ENCODE measurements at places on chromosomes 7 and 10.
A peak's percentile ranks its signal among the peaks of the same experiment; 100 is the strongest.

DNA sequence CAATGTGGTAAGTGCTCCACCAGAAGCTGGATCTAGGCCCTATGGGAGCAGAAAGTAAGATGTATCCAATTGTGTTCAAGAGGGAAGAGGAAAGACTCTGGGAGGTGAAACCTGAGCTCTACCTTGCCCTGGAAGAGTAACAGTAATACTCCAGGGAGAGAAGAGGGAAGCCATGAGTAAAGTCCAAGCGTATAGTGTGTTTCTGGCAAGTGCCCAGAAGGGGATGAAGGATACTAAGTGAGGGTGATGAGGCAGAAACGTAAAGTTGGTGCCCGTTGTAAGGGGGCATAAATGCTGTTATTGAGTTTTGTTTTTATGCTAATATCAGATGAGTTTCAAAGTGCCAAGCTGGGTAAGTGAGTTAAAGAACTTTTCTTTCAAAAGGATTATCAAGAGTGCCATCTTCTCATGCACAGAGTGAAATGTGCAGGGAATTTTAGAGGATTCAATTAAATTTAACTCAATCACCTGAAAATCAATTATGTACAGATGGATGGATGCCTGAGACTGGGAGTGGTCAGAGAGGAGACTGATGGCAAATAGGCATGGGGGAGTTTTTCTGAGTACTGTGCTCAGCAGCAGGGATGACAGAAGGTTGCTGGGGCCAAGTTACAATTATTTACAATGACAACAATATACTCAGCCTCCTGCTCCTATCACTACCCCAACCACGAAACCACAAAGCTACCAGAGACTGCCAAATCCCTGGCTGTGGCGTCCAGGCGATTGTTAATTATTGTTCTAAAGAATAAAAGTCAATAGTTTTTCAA, 123.3 kb upstream of the LAMB4 start:
- DNase-seq: peak; percentile 46

GRCh38 chr10:105010411-105011121, 369.5 kb downstream of the SORCS3 start:
- DNase-seq: no peak

DNA sequence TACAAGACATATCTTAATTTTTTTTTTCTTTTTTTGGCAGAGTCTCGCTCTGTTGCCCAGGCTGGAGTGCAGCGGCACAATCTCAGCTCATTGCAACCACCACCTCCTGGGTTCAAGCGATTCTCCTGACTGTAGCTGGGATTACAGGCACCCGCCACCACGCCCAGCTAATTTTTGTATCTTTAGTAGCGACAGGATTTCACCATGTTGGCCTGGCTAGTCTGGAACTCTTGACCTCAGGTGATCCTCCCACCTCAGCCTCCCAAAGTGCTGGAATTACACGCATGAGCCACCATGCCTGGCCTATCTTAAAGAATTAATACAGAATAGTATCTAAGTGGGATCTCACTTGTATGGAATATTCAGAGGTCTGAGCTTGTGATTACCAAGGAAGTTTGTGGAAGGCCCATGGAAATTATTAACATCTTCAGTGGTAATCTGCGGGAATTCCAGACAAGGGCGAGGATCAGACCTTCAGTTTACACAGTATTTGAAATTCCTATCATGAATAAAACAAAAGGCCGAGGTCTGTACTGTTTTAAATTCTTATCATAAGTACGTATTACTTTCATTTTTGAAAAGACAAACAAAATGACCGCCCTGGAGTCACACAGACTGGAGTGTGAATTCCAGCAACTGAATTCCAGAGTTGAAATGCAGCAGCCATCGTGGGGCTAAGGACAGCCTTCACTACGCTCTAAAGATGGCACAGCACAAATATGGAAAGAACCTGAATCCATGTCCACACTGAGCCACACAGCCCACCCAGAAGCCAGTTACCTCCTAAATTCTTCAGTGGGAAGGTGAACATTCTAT, 16.7 kb downstream of the GPRIN2 start:
- no peak for DNase-seq

DNA sequence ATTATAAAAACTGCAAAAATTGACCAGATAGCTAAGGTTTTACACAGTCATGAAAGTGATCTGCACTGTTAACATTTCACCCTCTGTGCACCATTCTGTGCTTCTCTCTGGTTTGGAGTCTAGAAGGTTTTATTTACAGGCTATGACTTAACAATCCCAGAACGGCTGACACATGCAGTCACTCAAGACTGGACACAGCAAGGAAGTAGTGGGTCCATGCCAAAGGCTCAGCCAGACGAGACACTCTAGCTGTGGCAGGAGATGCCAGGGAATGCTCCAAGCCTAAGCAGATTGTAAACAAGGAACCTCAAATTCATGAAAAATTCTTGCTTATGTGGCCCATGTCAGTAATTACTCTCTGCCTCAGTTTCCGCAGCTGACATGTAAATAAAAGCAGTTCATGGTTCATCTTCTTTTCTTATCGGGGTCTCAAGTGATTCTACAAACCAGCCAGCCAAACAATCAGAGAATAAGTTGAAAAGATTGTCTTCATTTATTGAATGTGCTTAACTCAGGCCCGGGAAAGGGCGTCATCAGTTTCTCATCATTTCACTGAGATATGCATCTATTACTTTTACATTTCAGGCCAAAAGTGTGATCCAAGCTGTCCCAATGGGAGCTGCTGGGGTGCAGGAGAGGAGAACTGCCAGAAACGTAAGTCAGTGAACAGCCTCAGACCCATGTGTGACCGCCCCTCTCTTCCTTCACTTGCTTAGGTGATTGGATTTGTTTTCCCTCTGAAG, 132.1 kb downstream of the EGFR start:
- no peak for DNase-seq

DNA sequence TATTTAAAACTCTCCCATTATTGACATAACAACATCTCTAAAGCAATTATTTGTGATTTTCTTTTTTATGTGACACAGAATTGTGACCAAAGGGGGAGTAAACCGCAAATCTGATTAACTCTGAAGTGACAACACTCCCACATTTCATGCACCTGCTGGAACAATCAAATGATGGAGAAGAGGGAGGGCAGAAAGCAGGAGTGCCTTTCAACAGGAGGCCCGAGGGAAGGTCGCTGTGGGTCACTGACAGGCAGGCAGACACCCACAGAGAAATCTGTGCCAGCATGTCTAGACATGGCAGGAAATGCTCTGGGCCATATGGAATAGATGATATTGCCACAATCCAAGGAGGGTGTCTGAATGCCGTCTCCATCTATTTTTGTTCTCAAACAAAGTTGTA, 247.3 kb downstream of the DOCK4 start:
- DNase-seq: peak; percentile 94

DNA sequence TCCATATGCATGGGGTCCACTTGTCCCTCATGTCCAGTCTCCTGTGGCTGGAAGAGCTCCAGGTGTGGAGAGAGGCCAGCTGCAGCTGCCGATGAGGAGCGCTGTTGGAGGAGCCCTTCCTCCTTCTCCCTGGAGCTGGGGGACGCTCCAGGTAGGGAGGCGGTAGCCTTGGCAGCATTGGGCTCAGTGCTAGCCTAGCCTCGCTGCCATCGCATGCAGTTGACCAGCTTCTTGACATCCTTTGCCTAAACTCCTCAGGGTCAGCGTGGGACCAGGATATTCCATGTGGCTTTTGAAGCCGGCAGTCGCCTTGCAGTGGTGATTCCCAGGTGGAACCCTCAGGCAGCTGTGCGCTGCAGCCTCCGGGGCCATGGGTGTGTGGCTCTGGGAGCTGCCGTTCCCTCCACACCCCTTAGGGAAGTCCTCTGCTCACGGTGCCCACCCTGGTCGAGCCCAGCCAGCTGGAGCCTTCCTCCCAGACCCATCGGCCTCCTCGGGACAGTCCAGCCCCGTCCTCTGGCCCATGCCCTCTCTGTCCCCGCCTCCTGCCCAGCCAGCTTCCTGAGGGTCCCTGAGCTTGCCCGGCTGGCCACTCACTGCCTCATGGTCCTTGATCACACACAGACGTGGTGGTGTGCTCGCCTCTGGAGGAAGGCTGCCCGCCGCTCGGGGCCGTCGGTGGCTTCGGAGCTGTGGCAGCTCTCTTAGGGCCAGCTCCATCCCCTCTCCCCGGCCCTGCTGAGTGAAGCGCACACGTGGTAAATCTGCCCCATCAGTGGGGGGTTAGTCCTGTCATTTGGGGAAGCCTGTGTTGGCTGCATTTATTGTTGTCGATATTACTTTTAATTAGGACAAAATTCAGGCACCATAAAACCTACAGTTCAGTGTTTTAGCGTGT, 21.2 kb downstream of the INPP5A start:
- no peak for DNase-seq

DNA sequence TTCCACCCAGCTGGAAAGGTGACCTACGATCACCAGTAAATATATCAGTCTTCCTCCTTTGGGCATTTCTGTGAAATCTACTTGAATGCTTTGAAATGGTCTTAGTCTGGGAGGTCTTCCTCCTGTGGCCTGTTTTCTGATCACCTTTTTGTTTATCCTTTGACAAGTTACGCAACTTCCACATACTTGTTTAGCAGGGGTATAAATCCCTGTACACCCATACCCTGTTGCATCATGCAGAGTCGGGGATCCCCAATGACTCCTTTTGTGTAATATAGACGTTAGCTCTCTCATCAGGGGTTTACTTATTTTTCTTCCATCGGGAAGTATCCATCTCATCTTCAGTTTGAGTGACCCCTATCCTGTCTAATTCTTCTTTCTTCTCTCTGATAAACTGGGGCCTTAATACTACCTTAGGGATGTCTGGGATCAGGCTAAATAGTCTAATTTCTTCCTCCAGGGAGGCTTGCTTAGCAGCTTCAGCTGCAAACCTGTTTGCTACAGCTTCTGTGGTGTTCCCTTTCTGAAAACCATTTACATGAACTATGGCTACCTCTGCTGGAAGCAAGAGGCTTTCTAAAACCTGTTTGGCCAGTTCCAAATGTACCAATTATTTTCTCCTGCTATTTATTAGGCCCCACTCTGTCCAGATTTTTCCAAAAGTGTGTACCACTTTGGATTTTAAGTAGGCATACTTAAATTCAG, 25.8 kb downstream of the MAPK8 start:
- peak; percentile 81 for DNase-seq

GRCh38 chr10:43299579-43299978, 32.7 kb upstream of the RASGEF1A start:
- DNase-seq: no peak
